ENCODE measurements at places on chromosomes 6 and 20. TPM values are rescaled to one million over a fixed set of nuclear protein-coding genes. Genes with fewer than 3 reads are reported as not detected.
A peak's percentile ranks its signal among the peaks of the same experiment; 100 is the strongest.

DNA sequence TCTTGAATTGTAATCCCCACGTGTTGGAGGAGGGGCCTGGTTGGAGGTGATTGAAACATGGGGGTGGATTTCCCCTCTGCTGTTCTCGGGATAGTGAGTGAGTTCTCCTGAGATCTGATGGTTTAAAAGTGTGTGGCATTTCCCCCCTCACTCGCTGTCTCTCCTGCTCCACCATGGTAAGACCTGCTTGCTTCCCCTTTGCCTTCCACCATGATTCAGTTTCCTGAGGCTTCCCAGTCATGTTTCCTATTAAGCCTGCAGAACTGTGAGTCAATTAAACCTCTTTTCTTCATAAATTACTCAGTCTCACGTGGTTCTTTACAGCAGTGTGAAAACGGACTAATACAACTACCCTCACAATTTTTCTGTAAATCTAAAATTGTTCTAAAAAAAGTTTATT, 26.8 kb upstream of the FAM184A start:
- no peak for DNase-seq

The CST5 gene
- total RNA-seq, result not detected

DNA sequence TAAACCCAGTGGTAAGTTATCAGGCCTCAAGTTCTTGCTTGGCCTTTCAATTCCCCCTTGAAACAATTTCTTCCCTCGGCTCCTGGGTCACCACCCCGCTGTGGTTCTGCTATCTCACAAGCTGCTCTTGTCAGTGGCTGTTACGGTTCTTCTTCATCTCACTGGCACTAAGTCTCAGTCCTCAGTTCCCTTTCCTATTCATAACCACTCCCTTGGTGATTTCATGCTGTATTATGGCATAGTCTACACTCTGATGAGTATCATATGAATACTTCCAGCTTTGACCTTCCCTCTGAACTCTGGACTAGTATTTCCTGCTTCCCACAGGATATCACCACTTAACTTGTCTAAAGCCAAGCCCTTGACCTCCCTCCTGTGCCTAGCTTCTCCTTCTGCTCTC, 7.9 kb downstream of the TAAR1 start:
- DNase-seq, result no peak

GRCh38 chr6:131096786-131097185, 33.7 kb upstream of the EPB41L2 start:
- no peak for DNase-seq

DNA sequence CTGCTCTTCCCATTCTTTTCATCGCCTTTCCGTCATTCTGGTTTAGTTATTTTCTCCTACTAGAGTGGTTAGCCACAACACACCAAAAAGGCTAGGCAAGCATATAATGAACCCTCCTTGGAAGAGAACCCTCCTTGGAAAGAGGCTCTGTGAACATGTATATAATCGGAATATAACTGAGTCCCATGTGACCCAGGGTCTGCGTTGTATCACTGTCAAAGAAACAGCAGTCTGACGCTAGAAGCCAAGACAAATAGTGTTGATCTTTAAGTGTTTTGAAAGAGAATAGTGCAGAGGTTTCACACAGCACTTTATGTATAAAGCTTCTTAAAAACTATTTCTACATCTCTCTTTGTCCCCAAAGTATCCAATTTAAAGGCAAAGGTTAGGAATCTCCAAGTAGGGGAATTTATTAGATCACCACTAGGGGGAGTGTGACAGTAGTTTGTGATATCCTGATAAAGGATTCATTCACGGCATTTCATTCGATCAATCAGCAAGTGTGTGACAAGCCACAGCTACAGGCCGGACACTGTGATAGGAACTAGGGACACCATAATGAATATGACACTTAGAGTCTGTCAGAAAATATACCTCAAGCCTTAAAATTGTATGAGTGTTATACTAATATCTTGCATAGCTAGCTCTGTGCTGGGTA, 395.3 kb downstream of the CD109 start:
- no peak for DNase-seq

DNA sequence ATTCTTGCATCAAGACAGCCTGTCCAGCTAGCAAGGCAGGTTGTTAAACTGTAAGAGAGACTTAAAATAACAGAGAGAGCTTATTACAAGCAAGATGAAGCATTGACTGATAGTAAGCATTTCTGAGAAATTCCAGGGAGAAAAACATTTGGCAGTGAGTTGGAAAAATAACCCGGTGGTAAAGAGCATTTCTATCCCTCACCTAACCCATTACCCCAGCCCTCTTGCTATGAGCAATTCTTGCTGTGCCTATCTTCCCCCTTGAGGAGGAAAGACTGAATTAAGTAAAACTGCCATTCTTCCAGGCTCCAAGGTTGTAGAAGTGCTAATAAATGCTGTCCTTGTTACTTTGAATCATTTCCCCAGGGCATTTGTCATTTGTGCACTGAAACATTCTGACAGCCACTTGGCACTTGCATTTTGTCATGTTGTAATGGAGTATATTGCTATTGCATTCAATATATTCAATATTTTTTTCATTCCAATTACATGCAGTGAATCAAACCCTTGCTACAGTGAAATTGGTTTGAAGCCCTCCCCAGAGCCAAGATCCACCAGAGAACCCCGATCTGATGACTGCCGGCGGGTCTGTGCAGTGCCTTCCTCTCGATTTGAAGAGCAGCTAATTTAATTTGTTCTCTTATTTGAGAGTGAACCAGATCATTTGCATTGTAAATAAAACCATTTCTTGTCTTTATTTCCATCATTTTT, 291.1 kb downstream of the HIVEP2 start:
- no peak for DNase-seq

The SCRT2 gene
- not detected for total RNA-seq

GRCh38 chr6:42340511-42340910, 111.2 kb downstream of the TRERF1 start:
- no peak for DNase-seq

DNA sequence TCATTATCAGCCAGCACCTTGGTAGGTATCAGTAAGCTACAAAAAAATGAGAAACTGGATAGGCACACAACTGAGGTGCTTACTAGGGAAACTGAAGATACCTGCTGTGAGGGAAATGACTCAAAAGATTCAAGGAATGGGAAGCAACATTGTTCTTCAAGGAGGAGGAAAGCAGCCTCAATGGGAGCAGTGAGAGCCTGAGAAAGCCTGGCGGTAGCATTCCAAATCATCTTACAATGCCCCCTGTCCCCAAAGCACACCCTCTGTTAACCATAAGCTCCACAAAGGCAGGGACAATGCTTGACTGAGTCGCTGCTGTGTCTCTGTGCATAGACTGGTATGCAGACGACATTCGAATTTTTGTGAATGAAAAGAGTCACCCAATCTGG, 10.6 kb downstream of the PKHD1 start:
- no peak for DNase-seq

GRCh38 chr6:159090530-159091480, 46.0 kb upstream of the TAGAP start:
- no peak for DNase-seq

- no peak for DNase-seq
Measured at GRCh38 chr20:37290158-37290810, 829 bp downstream of the MANBAL start.

DNA sequence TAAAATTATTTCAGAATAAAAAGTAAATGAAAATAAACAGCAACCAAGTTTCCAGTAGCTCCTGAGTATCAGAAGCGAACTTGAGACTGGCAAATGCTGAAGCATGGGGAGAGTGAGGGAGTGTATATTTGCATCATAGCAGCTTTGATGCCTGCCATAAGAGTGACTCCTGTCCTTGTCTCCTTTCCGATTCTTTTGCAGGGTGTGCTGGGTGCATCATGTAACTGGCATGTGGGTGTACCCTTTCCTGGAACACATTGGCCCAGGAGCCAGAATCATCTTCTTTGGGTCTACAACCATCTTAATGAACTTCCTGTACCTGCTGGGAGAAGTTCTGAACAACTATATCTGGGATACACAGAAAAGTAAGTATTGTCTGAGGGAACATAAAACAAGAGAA, 117.4 kb downstream of the ADAT2 start:
- no peak for DNase-seq

GRCh38 chr6:18389479-18389878, 2.3 kb downstream of the RNF144B start:
- no peak for DNase-seq

DNA sequence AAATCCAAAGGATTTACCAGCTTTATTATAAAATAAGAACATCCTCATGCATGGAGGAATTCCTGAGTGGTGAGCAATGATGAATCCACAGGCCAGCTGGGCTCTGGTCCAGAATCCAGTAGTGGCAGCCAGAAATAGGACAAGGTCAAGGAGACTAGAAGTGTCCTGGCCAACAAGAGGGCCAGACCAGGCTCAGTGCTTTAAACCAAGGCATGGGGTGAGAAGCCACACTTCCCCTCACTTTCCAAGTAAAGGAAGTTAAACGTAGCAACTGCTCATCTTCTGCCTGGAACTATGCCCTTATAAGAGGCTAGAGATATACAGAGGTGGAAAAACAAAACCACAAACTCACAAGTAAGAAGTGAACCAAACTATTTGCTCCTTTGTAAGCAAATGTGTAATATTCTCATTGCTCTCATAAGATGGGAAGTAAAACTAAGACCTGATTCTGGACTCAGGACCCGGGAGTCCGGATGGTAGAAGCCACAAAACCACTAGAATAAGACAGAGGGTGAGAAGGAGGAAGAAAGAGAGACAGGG, 253.2 kb downstream of the UST start:
- peak; percentile 25 for DNase-seq

DNA sequence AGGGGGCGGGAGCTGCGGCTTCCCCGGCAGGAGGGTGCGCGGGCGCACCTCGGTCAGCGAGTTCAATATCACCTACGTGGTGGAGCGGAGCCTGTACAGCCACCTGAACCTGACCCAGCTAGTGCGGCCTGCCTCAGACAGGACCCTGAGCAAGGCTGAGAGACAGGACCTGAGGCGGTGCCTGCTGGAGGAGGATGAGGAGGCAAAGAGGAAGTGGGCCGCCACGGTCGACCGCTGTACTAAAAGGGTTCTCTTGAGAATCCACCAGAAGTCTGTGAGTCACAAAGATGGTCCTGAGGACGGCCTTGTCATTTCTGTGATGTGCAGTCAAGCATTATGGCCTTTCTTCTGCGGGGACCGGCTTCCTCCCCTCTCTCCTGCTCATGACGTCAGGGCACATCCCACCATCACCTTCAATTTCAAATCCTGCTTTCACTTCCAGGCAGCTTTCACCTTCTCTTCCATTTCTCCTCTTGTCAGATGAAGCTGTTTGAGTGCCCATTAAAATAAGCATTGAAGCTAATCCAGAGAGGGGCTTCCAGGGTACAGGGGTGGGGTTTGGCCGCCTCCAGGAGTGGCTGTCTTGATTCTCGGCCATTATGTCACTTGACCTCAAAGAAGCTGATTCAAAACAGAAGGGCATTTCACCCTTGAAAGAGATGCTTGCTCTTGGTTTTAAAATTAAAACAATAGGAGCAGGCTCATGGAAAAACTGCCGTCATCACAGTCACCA, 177.6 kb downstream of the SASH1 start:
- DNase-seq, result no peak

The WFDC5 gene
- not detected for total RNA-seq

The BPIFB2 gene
- not detected for total RNA-seq
